Stimulated activated CD8-positive, alpha-beta memory T cell treated with anti-CD3 and anti-CD28 coated beads, Interleukin-7, amount 100 ng/mL, for 48 hours (primary cell): ENCODE measurements at places on chromosomes 7 and 10.

- no peak for DNase-seq
Observed at GRCh38 chr7:83866582-83866981, 217.6 kb upstream of the SEMA3E start.

DNA sequence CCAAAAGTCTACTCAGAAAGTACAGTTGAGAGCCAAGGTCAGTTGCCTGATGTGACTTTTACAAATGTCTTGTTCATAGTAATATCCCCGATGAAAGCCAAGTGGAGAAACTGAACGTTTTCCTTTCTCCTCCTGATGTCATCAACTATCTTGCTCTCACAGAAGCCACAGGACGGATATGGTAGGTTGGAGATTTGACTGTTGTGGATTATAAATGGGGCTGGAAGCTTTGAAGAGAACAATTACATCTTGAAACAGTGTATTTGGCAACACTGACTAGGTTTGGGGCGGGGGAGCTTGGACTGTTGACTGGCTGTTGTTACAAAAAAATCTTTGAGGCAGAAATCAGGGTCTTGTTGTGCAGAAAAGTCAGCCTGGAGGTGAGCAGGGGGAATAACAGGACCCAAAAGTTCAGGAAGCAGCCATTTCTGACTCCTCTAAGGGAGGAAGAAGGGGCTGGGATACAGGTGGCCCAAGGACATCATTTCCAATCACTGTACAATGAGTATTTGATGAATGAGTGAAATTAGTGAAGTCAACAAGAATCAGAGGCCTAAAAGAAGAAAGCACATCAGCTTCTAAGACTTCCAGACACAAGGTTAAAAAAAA, 24.3 kb downstream of the PLEKHS1 start:
- DNase-seq: no peak

DNA sequence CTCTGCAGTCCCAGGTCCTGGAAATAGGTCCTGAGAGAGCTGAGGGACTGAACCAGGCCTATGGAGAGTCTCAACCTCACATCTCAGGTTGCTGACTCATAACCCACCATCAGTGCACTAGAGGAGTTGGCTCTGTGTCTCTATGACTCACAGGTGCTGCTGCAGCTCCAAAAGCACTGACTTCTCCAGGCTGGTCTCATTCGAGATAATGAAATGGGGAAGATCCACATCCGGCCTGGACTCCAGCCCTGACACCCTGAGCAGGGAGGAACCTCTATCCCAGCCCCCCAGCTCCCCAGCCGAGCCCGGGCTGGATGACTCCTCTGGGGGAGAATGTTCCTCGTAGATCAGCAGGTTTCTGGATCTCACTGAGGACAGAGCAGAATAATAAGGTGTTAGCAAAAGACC, 35.5 kb upstream of the DGKI start:
- DNase-seq: no peak

- DNase-seq: no peak
Observed at GRCh38 chr7:723541-723940, 3.0 kb upstream of the DNAAF5 start.

GRCh38 chr10:80110986-80111385, 21.5 kb upstream of the PLAC9 start:
- no peak for DNase-seq

DNA sequence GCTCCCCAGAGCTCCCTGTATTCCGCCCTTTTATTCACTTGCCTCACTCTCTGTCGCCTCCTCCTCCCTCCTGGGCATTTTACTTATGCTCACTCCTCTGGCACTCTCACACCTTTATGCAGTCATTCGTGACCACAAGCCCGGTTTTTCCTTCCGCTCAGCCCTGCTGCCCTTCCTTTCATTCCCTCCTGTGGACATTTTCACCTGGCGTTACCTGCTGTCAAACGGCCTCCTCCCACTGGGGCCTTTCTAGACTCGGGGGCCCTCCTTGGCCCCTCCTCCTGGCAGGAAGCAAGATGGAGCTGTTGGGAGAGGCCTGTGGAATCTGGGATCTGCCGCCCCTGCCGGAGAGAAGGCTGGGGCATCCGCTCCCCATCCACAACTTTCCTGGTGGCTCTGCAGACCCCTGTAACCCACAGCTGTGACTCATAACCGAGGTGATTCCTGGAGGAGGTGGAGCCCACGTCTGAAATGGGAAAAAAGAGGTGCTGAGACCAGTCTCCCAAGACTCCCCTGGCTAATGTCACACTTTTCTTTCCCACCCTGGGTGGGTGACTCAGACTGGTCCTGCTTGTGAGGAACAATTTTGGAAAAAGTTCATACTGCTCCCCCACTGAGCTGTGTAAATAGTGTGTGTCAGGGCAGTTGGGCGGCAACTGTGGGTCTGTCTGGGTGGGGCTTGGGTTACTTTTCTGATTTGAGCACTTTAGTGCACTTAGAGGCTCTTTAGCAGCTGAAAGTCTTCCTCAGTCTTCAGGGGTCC, 1.2 kb downstream of the VCL start:
- DNase-seq: no peak

GRCh38 chr10:96794836-96795733, 37.0 kb upstream of the LCOR start:
- no peak for DNase-seq

DNA sequence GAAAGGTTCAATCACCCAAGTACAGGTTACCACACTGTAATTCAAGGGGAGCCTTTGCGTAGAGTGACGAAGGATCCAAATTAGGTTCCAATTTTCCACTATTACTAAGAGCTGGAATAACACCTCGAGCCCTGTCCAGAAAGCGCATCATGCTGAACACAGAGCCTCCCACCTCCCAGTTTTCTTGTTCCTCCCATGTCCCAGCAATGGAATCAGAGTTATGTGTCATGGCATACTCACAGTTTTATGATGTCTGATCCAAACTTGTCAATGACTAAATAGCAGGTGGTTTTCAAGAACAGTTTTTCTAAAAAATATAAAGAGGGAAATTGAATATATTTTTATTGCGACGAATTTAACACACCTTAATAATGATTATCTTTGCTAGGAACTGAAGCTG, 50.6 kb downstream of the AOAH start:
- no peak for DNase-seq

GRCh38 chr10:61338146-61338545, 115.0 kb downstream of the TMEM26 start:
- no peak for DNase-seq

DNA sequence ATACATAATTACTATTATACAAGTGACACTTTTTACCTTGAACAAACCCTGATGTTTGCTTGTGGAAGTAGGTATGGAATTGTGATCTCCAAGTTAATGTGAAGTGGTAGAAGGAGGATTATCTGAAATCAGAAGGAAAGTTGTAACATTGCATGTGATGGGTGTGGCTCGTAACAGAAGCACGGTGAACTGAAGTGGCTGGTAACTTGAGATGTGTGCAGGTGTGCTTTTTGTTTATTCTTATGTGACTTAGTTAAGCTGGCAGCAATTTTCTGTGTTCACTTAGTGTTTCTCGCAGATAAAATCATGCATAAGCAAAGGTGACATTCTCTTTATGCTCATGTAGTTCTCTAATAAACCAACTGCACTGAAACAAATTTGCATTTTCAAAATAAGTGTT, 82.3 kb downstream of the ZEB1 start:
- no peak for DNase-seq

DNA sequence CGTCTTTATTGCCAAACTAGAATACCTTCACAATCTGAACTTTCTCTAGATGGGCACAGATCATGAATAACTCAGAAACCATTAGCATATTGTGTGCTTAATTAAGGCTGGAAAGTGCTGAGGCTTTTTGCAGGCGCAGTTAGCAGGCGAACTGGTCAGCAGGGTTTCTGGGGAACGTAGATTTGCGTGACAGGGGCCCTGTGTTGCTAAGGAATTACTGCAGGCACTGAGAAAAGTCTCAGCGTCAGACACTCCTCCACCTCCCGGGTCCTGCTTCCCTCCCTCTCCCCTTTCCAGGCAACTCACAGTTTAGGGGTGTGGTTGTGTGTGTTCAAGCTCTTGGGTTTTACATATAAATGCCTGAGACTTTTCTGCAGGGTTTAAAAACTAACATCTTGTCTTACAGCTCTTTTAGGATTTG, 2.2 kb downstream of the MAP3K8 start:
- no peak for DNase-seq

DNA sequence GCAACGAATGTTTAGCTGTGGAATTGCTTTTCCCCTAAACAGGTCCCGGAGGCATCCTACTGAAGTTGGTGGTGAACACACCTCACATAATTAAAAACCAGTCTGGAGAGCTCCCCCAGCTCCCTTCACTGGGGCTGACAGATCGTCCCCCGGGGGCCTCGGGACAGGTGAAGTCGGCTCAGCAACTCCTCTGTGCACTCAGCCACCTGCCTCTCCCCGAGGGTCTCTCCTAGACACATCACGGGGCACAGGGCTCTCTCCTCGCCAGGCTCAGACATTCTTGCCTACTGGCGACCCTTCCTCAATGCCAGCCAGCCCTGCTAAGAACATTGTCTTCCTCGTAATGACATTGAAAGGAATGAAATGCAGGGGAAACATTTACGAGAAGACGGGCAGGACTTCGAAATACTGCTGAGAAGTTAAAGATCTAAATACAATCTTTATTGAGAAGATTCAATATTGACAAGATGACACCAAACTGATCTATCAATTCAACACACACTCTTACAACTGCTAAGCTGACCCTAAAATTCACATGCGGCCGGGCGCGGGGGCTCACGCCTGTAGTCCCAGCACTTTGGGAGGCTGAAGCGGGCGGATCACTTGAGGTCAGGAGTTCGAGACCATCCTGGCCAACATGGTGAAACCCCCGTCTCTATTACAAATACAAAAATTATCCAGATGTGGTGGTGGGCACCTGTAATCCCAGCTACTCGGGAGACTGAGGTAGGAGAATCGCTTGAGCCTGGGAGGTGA, 88.1 kb upstream of the DNAAF5 start:
- no peak for DNase-seq

GRCh38 chr10:131169146-131169545, 142.4 kb downstream of the TCERG1L start:
- no peak for DNase-seq

GRCh38 chr7:94540428-94540827, 30.8 kb downstream of the CASD1 start:
- DNase-seq: no peak

GRCh38 chr7:112668561-112668960, 121.6 kb downstream of the TMEM168 start:
- no peak for DNase-seq

GRCh38 chr10:14736600-14737081, 38.1 kb downstream of the FAM107B start:
- no peak for DNase-seq

GRCh38 chr10:92923416-92923815, 75.1 kb downstream of the EXOC6 start:
- DNase-seq: no peak

DNA sequence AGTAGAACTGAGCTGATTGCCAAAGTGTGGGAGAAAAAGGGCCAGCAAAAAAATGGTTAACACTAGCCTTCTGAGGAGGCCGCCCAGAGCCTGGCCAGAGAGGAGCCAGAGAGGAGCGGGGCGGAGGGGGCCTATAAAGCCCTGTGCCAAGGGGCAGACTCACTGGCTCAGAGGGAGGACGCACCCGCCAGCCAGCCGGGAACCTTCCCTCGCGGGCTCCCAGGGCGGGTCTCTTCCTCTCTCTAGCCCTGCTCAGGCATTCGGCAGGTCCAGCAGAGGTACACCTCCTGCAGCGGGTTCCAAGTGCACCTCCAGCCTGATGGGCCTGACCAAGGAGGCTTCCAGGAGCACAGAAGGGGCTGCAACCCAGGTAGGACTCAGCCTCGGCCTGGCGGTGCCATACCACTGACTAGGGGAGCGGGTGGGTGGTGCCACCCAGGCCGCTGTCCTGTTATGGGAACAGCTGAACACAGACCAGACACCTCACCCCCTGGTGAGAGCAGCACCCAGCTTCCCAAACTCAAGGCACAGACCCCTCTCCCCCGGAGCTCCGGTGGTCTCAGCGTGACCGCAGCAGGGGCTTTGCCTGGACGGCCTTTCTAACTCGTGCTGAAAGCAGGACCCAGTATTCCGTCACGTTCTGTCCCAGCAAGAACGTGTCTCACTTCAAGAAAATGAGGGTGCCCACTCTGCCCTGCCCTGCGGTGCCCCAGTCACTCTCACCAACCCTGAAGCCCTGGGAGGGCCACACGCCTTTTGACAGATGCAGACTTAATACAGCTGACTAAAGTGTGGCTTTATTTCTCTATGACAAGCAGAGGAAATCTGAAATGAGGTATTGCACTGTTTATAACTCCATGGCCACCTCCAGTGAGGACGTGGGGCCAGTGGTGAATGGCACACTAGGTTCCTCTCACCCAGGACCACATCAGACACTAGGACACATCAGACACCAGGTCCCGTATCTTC, at the start of gene GPER1:
Gene GPER1, plus strand, starts transcription at position 162 of the 969 bp plus-strand sequence. CDS start 3,616 bp downstream, outside the sequence.
- DNase-seq: no peak

DNA sequence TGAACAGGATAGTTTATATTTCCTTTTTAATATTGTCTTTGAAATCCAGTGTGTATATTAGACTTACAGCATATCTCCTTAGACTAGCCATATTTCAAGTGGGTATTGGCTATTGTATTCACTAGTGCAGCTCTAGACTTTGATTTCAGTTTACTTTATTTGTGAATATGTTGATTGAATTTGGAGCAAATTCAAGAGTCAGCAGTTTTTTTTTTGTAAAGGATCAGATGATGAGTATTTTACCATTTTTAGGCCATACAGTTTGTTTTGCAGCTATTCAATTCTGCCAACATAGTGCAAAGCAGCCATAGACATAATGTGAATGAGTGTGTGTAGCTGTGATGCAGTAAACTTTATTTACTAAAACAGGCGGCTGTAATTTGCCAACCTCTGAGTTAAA, 4.6 kb downstream of the STK31 start:
- DNase-seq: no peak

DNA sequence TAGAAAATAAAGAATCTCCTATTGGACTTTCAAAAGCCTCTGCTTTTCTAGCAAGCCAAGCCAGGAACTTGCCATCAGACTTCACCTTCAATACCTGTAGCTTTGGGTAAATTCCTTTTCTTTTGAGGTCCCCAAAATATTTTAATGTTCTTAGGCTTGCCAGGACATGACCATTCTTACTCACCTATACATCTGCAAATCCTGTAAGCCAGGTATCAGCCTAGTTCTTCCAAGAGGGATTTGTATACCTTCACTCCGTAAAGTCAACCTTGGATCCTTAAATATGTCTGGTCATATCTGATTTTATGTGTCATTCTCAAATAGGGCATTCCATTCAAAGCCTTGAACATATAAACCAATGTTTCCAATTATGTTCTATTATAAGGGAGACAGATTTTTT, 210.6 kb upstream of the CELF2 start:
- no peak for DNase-seq

GRCh38 chr7:45606050-45606449, 31.9 kb downstream of the ADCY1 start:
- DNase-seq: no peak

- no peak for DNase-seq
Observed at GRCh38 chr10:94524146-94524545, 21.4 kb upstream of the HELLS start.
